Cerebellar cortex (tissue), 1 donor: ENCODE measurements at places on chromosomes 12 and 14.
A peak's percentile ranks its signal among the peaks of the same experiment; 100 is the strongest.

DNA sequence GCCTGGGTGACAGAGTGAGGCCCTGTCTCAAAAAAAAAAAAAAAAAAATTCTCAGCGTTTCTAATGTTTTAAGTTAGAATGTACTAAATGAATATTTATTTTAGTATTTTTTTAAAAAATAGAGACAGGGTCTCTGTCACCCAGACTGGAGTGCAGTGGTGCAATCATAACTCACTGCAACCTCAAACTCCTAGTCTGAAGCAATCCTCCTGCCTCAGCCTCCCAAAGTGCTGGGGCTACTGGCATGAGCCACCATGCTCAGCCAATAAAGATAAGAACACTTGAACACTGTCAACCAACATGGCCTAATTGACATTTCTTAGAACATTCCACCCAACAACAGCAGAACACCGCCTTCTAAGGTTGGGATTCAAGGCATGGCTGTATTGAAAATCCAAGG lies 5.1 kb upstream of the DYNC1H1 start:
- no peak for DNase-seq

DNA sequence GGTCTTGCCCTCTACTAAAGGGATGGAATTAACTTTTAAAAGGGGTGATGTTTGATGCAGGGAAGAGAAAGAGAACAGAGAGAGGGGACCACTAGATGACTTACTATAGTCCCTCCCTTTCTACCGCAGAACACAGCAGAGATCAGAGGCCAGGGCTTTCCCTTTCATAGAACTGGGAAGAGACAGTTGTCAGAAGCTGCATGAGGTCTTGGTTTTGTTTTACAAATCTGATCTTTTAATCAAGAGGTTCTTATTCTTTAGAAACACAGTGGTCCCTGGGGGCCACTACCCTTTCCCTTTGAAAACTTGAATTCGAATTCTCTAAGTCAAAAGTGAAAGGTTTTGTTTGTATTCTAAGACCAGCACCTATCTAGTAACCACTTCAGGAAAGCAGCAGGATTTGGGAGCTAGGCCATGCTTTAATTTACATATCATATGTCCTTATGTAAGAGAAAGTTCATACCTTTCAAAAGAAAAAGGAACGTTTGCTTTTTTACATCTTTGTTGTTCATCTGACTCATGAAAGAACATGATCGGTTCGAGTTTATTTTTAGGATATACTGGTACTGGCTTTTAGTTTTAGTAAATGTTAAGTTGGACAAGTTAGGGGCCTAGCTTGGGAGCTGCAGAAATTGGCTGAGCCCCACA lies 6.3 kb downstream of the FBXL14 start:
- no peak for DNase-seq

GRCh38 chr12:124389138-124389724 lies 94.3 kb downstream of the RFLNA start:
- peak; percentile 79 for DNase-seq

GRCh38 chr12:1073652-1074051 lies 82.6 kb downstream of the ERC1 start:
- DNase-seq: no peak

DNA sequence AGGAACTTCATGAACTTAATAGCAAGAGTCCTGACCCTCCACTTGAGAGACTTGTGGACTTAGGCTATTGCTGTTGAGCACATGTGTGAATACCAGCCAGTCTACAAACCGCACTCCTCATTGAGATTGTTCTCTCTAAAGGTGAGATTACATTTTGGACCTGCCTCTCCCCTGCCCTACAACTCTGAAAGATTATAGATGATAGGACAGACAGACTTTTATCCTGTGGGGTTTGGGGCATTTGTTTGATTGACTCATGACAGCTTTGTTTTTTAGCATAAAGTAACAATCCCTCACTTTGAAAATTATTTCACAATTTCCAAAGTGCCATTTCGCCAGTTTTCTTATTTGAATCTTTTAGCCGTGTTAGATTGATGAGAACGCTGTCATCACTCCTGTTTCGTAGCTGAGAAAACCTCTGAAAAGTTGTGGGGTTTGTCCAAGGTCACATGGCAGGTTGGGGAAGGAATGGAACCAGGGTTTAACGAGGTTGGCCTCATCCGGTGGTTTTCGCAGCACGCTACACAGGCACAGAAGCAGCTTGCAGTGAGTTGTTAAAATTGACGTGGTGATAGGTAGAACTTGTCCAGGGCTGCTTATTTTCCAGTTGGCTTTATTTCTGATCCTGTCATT lies 836 bp downstream of the EVL start:
- DNase-seq: no peak

DNA sequence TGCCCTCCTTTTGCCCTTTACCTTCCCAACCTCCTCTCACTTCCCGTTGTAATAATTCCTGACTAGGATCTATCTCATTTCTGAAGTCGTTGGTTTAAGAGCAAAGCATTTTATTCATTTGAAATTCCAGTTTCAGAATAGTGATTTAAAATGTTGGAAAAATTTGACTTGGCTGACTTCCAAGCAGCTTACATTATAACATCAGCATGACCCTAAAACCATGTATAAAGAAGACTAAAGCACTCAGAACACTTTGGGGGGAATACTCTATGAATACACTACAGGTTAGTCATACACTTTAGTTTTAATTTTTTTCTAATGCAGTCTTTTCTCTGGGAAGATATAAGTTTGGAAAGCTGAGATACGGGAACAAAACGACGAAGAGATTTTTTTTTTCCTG lies 161.1 kb downstream of the BTG1 start:
- DNase-seq: no peak

- no peak for DNase-seq
Measured at GRCh38 chr14:45038865-45039264, 45.1 kb upstream of the PRPF39 start.

DNA sequence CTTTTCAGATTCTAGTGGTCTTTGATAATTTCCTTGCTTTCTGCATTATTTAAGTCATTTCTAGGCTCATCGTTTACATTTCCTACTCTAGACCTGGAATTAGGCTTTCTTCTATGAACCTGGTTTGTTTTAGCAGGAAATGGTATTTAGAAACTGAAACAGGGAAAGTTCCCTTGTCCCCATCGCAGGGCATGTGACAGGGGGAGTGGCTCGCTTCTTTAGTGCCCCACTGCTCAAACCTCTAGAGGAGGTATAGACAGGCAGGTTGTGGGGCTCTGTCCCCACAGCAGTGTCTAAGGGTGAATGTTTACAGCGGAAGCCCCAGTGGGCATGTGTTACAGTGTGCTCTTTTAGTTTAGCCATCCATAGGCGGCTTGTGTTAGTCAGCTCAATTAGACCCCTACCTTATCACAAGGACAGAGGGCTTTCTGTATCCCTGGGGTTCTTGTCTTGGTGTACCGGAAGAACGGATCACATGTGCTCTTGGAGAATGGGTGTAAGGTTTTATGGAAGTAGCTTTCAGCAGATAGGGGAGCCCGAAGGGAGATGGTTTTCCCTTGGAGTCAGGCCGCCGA lies 25.0 kb downstream of the IFT81 start:
- no peak for DNase-seq

GRCh38 chr14:100889641-100890040 lies 13.9 kb downstream of the RTL1 start:
- no peak for DNase-seq

GRCh38 chr12:2242816-2243215 lies 190.0 kb downstream of the CACNA1C start:
- no peak for DNase-seq

GRCh38 chr12:12072064-12072760 lies 1.5 kb downstream of the BCL2L14 start:
- no peak for DNase-seq

- DNase-seq: no peak
Measured at GRCh38 chr12:12214201-12214600, 52.6 kb downstream of the LRP6 start.

GRCh38 chr12:40313928-40314327 lies 89.1 kb downstream of the LRRK2 start:
- no peak for DNase-seq

DNA sequence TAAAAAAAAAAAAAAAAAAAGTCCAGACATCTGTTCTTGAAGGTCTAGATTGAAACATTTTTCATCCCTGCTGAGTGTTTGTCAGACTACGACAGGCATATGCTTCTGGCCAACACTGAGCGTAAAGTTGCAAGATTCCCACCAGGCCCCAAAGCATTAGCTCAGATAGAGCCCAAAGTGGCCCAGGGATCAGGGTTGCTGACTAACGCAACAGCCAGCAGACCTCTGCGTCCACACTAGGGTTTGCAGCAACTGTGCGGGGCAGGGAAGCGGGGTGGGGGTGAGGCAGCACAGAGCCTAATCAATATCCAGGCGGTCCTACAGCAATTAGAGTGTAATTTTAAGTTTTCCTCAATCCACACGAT lies 55.7 kb downstream of the SSH1 start:
- DNase-seq: no peak

GRCh38 chr14:23828616-23829015 lies 125.0 kb upstream of the DHRS4 start:
- no peak for DNase-seq

DNA sequence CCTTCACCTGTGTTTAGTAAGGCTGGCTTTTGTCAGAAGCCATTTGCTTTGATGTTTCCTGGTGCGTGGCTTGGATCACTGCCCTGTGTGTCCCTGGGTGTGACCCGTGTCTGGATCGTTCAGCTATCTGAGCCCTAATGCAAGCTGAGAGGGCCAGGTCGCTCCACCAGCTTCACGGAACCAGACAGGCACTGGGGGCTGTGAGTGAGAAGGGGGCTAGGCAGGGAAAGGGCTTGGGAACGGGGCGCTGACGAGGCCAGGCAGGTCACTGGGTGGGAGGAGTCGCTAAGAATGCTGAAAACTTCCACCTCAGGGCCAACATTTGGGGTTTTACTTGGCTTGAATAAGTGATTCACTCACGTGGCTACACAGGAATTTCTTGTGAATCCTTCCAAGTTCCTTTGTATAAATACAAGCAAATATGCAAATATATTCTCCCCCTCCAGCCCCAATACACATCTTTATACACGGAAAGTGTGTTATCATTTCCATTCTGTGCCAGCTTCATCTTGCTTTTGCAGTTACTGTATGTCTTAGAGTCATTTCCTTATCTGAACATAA lies 24.2 kb upstream of the MMP17 start:
- no peak for DNase-seq

- no peak for DNase-seq
Measured at GRCh38 chr14:85516239-85517113, 13.5 kb upstream of the FLRT2 start.

DNA sequence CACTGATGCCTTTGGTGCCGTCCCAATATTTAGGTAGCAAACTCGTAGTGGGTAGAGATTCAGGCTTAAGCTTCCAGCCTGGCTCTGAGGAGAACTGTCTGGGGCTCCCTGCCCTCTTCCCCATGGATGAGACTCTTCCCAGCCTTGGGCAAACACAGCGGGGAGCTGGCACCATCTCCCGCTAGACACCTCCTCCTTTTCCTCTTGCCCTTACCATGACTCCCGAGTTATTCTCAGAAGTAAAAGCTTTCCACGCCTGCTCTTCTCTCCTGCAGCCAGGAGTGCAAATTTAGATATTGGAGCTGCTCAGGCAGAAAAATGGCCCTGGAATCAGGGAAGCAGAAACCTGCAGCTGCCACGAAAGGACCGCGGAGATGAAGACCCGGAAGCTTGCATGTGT lies 45.6 kb upstream of the RBM19 start:
- DNase-seq: no peak

GRCh38 chr14:23104591-23105347 lies at the start of gene CIROP:
Gene CIROP (minus strand): TSS chr14:23104989. CDS start chr14:23104920, 69 bp downstream.
- no peak for DNase-seq

- no peak for DNase-seq
Measured at GRCh38 chr12:104737113-104737512, 221.0 kb downstream of the SLC41A2 start.

DNA sequence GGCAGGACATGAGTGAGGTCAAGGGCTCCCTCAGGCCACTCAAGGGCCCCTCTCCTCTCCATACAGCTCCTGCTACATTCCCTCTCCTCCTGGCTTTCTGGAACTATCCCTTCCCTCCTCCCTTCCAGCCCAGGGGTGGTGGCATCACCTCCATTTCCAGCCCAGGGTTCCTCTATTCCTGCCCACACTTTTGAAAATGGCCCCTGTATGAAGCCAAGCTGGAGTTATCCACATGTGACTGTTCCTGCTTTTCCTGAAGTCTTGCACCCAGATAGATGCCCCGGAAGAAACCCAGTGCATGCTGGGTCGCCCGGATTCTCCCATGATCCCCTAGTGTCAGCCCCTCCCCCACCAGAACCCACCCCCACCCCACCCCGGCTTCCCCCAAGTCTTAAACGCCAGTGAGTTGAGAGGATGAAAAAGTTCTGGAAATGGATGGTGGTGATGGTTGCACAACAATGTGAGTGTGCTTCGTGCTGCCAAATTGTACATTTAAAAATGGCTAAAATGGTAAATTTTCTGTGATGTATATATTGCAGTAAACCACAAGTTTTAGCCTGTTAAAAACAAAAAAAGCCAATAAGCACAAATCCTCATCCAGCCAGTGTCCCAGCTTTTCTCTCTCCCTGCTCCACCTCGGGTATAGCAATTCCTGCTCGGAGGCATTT lies 136.9 kb downstream of the SCARB1 start:
- DNase-seq: no peak

- no peak for DNase-seq
Measured at GRCh38 chr12:110908377-110909152, 11.8 kb downstream of the MYL2 start.

DNA sequence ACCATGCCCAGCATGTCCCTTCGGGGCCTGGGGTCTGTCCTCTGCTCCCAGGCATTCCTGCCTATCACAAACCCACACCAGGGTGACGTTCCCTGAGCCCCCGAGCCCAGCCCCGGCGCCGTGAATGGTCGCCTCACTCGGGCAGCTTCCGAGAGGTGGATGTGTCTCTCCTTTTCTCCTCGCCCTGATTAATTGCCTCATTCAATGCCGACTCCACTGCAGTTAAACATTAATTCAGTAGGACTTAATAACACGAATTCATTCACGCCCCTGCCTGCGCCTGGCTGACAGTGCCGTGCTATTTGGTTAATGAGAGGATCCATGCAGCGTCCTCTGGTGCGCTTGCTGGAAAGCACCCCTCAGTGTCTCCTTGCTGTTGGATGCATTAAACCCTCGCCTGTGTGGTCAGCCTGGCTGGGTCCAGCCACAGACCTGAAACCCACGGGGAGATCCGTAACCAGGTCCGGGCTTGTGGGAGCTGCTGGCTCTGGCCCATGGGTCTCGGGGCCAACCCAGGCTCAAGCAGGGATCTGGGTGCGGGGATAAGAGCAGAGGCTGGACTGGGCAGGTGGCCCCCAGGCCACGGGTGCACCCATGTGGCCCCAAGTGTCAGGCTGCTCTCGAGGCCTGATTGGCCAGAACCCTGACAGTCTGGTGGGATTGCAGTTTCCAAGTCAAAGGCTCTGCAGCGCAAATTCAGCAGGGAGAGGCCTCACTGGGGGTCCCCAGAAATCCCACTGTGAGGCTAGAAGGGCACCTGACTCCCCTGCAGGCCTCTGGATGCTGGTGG lies 55.4 kb downstream of the FBRSL1 start:
- DNase-seq: no peak

- DNase-seq: no peak
Measured at GRCh38 chr12:7131502-7131866, 1.3 kb downstream of the CLSTN3 start.

DNA sequence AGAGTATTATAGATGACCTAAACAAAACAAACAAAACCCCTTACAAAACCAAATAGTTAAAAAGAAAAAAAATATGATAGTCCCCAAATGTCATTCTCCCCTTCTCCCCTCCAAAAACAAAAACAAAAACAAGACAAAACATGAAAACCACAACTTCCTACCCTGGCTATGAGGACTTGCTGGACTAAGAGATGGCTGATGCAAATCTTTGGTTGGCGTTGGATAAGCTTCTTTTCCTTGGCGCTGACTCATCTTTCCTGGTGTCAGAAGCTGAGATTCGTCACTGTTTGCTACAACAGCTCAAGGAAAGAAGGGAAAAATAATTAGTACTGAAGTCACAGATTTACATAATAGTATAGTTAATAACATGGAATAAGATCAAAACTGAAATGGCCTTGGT lies 102.5 kb upstream of the BBS10 start:
- DNase-seq: no peak
